Esophagus muscularis mucosa (tissue), 4 donors: ENCODE measurements at places on chromosomes 13 and 19. TPM values are rescaled to one million over a fixed set of nuclear protein-coding genes. Genes with fewer than 3 reads are reported as not detected.
A peak's percentile ranks its signal among the peaks of the same experiment; 100 is the strongest.

GRCh38 chr19:44576843-44577565, 36.4 kb upstream of the IGSF23 start:
- DNase-seq, result no peak

The GAS6 gene
- 459 TPM for total RNA-seq

The VSIG10L gene
- 1.9 TPM for total RNA-seq

The MCEMP1 gene
- 2.0 TPM for total RNA-seq

DNA sequence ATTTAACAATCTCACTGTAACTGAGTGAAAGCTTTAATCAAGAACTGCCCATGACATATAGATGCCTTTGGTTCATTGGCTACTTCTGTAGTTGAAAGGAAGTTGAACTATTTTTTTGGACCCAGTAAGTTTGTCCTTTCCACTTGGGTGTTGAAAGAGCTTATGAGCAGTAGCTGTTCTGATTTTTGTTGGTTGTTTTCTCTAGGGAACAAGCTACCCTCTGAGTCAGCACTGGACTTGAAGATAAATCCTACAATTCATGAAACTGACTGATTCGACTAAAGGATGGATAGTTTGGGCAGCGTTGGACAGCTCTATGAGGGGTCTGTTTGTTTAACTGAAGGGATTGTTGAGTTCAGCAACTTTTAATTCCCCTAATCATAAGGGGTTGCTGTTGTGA, 101.0 kb downstream of the PAN3 start:
- no peak for DNase-seq

DNA sequence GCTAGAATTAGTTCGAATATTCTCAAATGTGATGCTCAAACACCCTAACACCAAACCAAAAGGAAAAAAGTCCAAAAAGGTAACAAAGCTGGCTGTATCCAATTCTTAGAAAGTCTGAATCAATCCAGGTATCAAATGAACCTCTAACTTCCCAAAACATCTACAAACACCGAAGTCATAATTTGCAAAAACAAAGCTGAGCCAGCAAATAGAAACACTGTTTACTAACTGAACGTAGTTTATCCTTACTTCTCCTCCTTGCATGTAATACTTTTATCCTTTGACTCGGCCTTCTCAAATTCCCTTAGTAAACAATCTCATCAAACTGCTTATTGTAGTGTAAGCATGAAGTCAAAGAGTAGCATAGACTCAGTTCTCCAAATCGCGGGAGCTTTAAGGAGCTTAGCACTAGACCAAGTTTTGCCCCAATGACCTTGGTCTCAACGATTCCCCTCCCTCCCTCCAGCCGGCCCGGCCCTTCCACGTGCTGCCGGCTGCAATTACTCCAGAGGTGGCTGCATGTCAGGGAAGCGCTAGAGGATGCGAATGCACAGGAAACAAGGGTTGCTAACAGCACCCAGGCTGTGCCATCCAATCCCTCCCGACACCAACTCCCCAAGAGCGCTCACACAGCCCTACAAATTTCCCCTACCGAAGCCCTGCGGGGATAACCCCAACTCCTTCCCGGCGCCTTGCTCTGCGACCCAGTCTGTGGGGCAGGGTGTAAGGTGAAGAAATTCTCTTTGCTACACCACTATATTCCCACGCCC, 693 bp downstream of the XPO4 start:
- DNase-seq, result no peak

GRCh38 chr19:13162724-13163608, 12.8 kb downstream of the IER2 start:
- peak; percentile 99 for DNase-seq

GRCh38 chr19:3821857-3822364, 35.7 kb upstream of the MATK start:
- no peak for DNase-seq

The CBY2 gene
- total RNA-seq, result not detected

DNA sequence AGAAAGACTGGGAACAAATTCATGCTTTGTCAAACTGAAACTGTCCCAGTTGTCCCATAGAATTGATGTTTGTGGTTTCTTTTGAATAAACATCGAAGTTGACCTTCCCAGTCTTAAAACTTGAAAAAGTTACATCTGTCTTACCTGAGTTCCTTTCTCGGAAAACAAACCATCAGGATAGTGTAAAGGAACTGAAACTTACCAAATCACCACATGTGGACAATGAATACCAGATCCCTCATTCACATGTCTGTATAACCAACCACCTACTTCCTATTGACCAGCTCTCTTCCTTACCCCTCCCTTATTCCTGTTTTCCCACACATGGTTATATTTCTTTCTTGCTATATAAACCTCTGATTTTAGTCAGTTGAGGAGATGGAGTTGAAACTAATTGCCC, 791.7 kb upstream of the PCDH20 start:
- DNase-seq, result no peak

The TMEM86B gene
- 2.8 TPM for total RNA-seq
